ENCODE measurements at places on chromosomes 4 and X.

DNA sequence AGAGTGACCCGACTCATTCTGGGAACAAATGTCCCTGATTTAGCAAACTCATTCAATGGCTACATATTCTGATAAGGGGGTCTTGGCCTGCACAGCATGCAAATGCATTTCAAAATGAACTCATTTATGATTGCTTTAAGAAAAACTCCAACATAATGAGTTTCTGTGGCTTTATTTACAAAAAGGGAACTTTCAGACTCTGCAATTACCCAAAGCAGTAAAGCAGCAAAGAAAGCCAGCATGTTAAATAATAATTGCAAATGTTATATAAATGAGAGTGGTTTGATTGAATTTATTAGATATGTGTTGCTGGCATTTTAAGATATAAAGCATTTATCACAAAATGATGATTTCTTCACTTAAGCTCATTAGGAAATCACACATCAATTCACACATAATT is 295.7 kb downstream of the FBXW7 start:
- no peak overlapping the region for H3K27ac ChIP-seq
- DNase-seq = no peak
- no peaks in the 10 kb centered on the region for H3K27me3 ChIP-seq
- H3K4me1 ChIP-seq = no peaks in the 10 kb centered on the region
- H3K4me3 ChIP-seq = no peak overlapping the region

GRCh38 chr4:146330392-146330791 is 116.1 kb downstream of the REELD1 start:
- no peaks in the 10 kb centered on the region for H3K27me3 ChIP-seq
- no peak overlapping the region for H3K4me3 ChIP-seq
- peaks cover 5% of the 10 kb centered on the region for H3K4me1 ChIP-seq
- H3K36me3 ChIP-seq = no peaks in the 10 kb centered on the region
- no peak for DNase-seq
- peak overlapping the region; percentile 93 for H3K27ac ChIP-seq

DNA sequence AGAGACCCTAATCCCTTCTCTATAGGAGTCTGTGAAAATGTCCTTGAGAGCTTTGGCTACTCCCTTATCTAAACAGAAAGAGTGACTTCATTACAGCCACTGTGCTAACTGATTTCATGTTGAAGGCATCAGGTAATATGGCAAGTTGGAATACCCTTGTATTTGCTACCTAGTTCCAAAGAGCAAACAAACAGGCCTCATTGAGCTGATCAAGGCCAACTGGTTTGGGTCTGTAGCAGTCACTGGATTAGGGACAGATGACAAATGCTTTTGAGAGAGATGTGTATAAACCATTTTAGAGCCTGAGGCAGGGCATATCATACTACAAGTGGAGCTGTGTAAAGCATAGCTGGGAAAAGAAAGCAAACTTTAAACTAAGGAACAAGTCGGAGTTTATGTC is 22.9 kb upstream of the PDLIM5 start:
- no peak overlapping the region for H3K27ac ChIP-seq
- H3K4me1 ChIP-seq = no peaks in the 10 kb centered on the region
- H3K4me3 ChIP-seq = no peak overlapping the region
- DNase-seq = no peak
- H3K36me3 ChIP-seq = no peaks in the 10 kb centered on the region
- H3K27me3 ChIP-seq = no peaks in the 10 kb centered on the region

- no peak for DNase-seq
- H3K27me3 ChIP-seq = no peaks in the 10 kb centered on the region
- no peak overlapping the region for H3K27ac ChIP-seq
- peaks cover 3% of the 10 kb centered on the region for H3K4me1 ChIP-seq
- H3K36me3 ChIP-seq = no peaks in the 10 kb centered on the region
Observed at GRCh38 chr4:137361756-137362470, 170.4 kb downstream of the PCDH18 start.
